ENCODE measurements at places on chromosomes 3 and 15.

DNA sequence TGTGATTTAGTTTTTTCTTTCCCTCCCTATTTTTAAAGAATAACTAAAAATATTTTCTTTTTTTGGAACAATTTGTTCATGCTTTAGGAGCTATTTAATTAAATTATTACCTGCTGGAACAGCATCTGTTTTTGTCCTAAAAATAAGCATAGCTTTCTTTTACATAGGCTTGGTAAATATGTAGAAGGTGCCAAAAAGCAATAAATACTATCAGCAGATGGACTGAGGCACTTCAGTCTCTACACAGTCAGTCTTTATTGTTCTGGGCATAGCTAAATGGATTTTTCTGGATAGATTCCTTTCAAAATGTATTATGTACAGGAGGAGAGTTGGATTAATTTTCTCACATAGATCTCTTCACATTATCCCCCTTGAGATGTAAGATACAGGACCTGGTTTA lies 223.5 kb downstream of the NAALADL2 start:
- no peak for DNase-seq

DNA sequence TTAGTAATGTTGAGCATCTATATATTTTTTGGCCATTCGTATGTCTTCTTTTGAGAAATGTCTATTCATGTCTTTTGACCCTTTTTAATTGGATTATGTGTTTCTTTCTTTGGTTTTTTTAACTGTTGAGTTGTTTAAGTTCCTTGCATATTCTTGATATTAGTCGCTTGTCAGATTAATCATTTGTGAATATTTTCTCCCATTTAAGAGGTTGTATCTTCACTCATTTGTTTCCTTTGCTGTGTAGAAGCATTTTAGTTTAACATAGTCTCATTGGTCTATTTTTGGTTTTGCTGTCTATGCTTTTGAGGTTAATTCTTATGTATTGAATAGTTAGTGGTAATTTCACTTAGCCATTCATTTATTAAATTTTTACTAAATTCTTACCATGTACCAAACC lies 283.8 kb downstream of the ZPLD1 start:
- DNase-seq: no peak

- no peak for DNase-seq
Observed at GRCh38 chr3:170745211-170745718, 124.7 kb downstream of the RPL22L1 start.

GRCh38 chr3:43874290-43874689 lies 183.6 kb downstream of the ABHD5 start:
- no peak for DNase-seq

DNA sequence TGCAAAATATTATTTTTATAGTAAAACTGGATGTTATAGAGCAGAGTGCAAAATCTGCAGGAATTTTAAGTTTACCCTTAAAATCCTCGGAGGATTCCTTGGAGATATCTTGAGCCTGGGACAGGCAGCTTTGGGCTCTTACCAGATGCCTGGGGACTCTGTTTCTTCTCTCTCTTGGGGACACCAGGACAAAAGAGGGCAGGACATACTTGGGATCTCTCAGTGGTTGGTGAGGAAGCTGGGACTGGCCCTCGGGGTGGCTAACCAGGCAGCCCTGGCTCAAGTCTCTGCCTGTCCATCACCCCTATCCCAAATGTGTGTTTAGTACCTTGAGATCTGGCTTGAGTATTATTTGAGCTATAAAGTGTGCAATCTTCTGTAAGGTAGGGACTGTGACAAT lies 38.6 kb downstream of the TKT start:
- no peak for DNase-seq

GRCh38 chr15:70493787-70494516 lies 269.4 kb downstream of the UACA start:
- no peak for DNase-seq
